ENCODE measurements at places on chromosomes 12 and 14.

DNA sequence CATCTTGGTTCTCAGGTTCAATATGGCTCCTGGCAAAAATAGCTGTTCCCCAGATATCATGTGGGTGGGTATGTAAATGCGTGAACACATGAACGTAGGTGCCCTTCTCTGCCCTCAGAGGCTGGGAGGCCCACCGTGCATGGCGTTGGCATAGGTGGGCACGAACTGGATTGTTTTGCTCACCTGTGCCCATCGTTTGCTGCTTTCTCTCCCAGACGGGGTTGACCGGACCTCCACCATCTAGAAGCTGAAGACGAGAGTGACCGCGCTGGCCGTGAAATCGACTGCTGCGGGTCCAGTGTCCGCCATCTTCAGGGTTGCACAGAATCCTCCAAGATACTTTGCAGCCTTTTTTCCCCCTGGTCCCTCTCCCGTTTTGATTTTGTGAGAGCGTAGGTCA is 113.9 kb downstream of the GCH1 start:
- no peak for DNase-seq

DNA sequence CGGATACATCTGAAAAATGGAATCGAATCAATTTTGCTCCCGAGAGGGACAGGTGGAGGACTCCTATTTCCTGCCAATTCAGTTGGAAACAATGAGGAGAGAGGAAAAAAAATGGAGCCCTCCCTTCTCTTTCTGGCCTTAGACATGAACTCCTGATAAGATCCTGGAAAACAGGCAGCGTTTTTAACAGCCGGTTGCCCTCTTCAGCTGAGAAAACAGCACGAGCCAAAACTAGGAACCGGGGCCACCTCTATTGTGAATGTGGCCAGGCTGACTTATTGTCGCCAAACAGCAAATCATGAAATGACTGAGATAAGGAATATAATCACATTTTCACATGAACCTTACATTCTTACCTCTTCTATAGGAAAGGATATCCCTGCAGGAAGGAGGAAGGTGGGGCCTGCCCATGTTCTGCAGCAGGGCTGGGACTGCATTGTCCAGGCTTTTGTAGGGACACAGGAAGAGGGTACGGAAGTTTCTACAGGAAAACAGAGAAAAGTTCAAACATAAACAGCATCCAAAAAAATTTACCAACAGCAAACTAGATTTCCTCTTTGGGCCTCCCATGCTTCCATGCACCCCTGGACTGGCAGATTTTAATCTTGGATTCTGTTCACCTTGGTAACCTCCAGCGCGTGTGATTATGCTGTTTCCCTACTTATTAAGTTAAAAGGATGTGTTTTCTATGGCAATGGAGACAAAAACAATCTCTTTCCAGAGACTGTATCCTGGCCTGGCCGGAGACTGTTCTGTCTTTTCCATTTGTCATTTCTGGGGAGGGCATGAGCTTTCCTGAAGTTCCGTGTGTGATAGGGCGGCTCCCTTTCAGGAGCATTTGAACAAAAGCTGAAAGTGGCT is 29.0 kb upstream of the ELK3 start:
- no peak for DNase-seq

DNA sequence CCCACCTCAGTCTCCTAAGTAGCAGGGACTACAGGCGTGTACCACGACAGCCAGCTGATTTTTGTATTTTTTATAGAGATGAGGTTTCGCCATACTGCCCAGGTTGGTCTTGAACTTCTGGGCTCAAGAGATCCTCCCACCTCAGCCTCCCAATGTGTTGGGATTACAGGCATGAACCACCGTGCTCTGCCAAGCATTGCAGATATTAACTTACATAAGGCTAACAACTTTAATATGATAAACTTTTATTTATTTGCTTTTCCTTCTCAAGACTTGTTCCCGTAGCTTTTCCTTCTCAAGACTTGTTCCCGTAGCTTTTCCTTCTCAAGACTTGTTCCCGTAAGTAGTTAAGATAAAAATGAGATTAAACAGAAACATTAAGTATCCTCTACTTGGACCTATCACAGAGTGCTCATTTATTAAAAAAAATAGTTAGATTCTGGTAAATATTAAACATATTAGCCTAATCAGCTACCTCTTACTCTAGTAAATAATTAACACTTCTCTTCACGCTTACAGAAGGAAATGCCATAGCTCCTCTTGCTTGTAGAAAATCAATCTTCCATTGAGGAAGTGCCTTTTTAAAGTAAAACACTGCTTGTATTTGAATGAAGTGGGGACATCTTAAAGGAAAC is 157.7 kb upstream of the KITLG start:
- DNase-seq, result no peak

- DNase-seq, result no peak
Observed at GRCh38 chr12:79300199-79300568, 390.6 kb downstream of the PAWR start.

- no peak for DNase-seq
Observed at GRCh38 chr12:9335867-9336266, 127.7 kb upstream of the PZP start.

DNA sequence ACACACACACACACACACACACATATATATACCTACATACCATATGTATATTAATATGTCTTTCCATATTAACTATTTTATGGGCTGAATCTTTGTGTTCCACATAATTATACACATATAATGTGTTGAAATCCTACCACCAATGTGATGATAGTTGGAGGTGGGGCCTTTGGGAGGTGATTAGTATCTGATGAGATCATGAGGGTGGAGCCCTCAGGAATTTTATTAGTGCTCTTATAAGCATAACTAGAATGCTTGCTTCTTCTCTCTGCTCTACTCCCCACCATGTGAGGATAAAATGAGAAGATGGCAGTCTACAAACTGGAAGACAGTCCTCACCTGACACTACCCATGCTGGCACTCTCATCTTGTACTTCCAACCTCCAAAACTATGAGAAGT is 1193.5 kb upstream of the FLRT2 start:
- no peak for DNase-seq

- DNase-seq, result peak; percentile 9
Observed at GRCh38 chr14:41285186-41285748, 321.4 kb upstream of the LRFN5 start.

DNA sequence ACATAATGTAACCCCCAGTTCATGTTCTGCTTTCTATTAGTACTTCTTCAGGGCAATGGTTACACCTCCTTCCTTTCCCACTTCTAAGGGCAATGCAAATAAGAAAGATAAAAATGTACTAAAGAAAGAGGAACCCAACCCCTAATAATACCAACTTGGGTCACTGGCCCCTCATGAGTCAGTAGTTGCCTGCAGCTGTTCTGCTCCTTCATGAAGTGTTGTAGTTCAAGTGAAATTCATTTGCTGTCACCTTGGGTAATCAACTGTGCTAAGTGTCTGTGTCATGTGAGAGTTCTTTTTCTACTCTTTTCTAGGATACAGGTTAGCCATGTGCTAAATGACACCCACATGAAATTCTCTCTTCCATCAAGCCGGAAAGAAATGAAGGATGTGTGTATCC is 91.8 kb downstream of the PLXNC1 start:
- no peak for DNase-seq

DNA sequence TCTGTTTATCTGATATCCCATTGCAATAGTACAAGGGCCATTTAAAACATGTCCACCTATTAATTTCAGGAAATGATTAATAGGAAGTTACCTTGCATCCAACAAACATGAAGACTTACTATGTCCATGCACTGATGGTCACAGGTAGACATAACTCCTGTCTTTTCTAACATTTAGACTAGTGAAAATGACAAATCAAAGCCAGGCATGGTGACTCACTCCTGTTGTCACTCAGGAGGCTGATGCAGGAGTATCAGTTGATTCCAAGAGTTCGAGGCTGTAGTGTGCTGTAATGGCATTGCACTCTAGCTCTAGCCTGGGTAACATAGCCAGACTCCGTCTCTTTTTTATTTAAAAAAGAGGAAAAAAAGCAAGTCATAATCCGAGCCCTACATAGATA is 14.8 kb downstream of the HSP90B1 start:
- no peak for DNase-seq

- DNase-seq, result peak; percentile 92
Observed at GRCh38 chr12:1939801-1940607, 21.6 kb upstream of the CACNA2D4 start.

- no peak for DNase-seq
Observed at GRCh38 chr12:82326905-82327503, 31.2 kb downstream of the CCDC59 start.

GRCh38 chr14:105389534-105389933 is 8.8 kb upstream of the TEX22 start:
- no peak for DNase-seq

DNA sequence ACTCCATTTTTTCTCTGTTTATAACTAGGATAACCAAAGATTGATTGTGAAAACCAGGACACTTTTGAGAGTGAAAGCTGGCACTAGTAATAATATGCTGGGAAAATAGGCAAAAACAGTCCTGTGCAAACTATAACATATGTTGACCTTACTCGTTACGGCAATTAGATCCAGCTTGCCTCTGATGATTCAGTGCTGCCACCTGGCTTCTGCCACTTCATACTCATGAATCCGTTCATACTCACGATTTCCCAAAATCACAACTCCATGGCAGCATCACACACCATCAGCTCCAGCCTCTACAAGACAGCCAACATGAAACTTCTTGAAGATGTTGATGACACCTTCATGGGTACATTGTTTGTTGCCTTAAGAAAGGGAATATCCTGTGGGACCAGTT is 49.1 kb upstream of the CAND1 start:
- no peak for DNase-seq

GRCh38 chr12:108691175-108691997 is 39.9 kb downstream of the CORO1C start:
- DNase-seq, result peak; percentile 89

- DNase-seq, result no peak
Observed at GRCh38 chr12:62903151-62903550, 31.8 kb downstream of the PPM1H start.

DNA sequence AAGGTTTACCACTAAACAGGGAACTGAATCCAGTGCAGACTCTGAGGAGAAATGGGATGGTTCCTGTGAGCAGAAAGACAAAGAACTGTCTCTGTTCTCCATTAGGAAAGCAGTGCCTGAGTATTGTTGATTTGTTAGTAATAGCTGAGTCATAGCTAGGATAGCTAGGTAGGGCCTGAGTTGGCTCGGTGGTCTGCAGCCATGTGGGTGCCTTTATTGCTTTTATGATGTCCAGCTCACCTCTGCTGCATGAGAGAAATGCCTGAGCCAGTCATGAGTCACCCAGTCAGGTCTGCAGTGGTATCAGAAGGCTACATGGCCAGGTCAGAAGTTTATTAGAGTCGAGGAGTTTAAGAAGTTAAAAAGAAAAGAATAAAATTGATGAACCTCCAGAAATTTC is 24.2 kb downstream of the TRHDE start:
- no peak for DNase-seq

DNA sequence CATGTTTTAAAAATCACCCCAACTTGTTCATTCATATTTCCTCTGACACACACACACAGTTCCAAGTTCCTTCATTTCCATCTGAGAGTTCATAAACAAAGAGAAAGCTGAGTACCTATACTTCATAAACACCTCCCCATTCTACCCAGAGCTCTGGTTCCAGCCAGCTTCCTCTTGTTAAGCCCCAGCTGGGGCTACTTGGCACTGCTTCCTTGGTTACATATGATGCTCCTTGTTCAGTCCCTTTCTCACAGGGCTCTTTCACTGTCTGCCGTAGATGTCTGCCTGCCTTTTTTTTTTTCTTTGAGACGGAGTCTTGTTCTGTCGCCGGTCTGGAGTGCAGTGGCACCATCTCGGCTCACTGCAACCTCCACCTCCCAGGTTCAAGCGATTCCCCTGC is 77.5 kb downstream of the COX16 start:
- DNase-seq, result no peak

GRCh38 chr12:120620624-120621023 is 19.8 kb upstream of the CABP1 start:
- DNase-seq, result no peak

GRCh38 chr12:122823429-122823828 is 11.8 kb upstream of the HIP1R start:
- no peak for DNase-seq

- DNase-seq, result no peak
Observed at GRCh38 chr12:92356425-92356824, 210.8 kb upstream of the BTG1 start.

DNA sequence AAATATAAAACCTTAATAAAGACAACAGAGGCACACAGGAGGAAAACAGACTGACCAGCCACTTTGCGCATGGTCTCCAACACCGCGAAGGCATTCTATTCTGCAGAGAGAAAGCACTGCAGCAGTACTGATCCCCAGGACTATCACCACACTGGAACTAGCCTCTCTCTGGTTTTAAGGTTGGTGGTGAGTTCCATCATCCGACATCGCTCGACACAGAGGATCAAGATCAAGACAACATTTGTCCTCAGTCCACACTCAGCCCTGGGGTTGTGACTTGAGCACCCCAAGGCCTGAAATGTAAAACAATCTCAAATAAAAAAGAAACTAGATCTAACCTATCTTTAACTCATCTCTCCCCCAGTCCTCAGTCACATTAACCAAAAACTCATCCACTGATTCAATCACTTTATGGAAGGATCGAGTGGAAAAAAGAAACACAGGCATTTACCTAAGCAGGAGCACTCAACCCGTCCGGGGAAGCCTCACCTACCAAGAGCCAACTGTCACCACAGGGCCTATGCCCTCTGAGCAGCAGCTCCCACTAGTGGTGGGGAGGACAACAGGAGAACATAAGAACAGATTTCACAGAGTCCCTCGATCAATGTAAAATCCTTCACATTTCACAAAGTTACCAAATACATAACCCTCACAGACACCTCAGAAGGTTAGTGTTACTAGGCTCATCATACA is 17.7 kb downstream of the STXBP6 start:
- DNase-seq, result peak; percentile 17

DNA sequence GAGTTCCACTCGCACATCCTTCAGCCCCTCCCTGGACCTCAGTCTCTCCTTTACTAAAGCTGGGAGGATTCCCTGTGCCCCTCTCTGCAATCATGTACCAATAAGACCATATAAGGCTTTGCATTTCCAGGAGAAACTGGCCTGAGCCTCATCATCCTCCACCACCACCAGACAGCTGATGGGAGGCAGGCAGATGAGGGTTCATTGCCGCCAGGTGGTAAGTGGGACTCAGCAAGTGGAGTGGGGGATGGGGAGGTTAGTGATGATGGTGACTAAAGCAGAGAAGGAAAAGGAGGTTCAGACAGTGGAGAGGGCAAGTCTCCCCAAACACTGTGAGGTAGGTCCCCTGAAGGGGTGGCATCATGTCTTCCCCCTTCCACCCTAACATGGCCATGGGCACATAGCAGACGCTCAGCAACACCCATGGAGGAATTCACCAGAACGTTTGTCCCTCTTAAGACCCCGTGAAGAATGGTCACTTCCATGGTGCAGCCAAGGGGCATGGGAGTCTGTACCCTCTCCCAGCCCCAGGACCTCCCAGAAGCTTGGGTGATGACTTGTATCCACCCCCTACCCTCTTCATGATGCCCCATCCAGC is 4.5 kb upstream of the TNFRSF1A start:
- no peak for DNase-seq
